ENCODE measurements at places on chromosomes 12 and 14.

GRCh38 chr12:109717390-109718357, 4.0 kb downstream of the FAM222A start:
- DNase-seq, result no peak

GRCh38 chr12:104360157-104360556, 56.6 kb downstream of the EID3 start:
- no peak for DNase-seq

GRCh38 chr14:83290447-83290846, 1756.8 kb upstream of the SEL1L start:
- DNase-seq, result no peak

DNA sequence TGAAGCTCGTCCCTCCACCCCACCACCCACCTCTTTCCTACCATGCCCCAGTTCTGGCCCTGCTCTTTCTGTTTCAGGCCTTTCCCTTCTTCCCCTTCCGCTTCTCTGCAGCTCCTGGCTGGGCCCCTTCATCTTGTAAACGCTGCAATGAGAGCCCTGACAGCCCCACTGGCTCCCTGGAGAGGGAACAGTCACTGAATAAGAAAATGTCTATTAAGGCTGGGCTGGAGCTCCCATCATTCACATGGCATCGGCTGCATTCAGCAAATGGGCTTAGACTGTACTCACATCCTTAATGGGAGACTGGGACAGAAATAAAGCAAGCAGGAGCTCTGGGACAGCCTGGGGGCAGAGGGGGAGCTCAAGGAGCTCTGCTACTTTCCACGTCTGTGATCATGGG, 45.2 kb upstream of the TUNAR start:
- DNase-seq, result no peak

GRCh38 chr12:106138357-106138632, 459 bp downstream of the NUAK1 start:
- no peak for DNase-seq

GRCh38 chr12:114696443-114697242, 12.7 kb upstream of the TBX3 start:
- no peak for DNase-seq

- DNase-seq, result no peak
Measured at GRCh38 chr14:44897845-44898151, 63.9 kb downstream of the KLHL28 start.

DNA sequence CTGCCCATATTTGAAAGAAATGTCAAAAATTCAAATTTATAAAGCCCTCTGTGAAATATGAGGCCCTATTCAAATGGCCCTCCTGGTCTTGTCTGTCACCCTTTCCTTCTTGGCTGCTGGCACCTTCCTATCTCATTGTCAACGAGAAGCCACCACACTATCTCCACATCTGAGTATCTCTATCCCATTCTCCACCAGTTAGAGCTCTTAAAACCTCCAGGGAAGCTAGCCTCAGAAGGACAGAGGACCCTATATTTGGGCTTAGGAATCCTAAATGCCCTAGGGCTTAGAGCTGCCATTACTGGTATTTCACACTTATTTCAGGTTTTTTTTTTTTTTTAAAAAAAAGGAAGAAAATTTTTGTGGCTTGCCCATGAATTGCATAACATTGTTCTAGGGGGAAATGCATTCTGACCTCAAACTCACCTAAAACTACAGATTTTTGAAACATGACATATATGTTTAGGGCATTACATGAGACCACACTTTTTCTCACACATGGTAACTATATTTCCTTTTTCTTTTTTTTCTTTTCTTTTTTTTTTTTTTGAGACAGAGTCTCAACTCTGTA, 25.0 kb downstream of the SLC25A21 start:
- no peak for DNase-seq

- no peak for DNase-seq
Measured at GRCh38 chr14:31879661-31880348, 197.3 kb upstream of the ARHGAP5 start.

DNA sequence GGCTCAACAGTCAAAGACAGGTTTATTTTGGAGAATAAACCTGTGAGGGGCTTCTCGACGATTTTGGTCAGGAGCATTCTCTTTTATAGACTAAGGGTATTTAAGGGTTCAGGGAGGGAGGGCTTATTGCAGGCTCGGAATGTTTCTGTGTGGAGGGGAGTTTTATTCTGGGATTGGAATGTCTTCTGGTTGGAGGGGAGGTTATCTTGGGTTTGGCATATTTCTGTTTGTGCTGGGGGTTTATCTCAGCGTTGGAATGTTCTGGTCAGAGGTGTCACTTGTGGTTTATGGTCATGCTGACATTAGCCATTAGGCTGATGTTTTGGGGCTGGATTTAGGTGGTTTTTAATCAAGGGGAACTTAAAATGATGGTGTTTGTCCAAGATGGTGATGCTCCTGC, 103.9 kb downstream of the SUDS3 start:
- no peak for DNase-seq

GRCh38 chr12:22536346-22536945, 7.9 kb downstream of the C2CD5 start:
- DNase-seq, result no peak

DNA sequence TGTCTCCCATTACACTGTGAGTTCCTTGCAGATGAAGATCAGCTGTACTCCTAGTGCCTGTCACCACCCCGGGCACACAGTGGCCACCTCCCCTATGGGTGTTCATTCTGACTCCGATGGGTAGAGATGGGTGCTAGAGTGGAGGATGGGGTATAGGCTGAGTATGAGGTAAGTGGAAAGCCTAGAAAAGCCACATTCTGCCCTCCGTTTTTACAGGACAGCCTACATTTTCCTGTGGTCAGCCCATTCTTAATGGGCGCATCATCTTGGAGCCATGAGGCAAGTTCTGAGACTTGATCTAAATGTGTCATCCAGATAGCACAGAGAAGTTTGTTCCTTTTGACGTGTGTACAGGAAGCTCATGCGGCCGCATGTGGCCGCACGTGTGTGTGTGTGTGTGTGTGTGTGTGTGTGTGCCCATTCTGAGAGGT, 166.7 kb upstream of the HIF1A start:
- DNase-seq, result peak; percentile 68

GRCh38 chr12:82650627-82651337, 35.9 kb upstream of the TMTC2 start:
- DNase-seq, result peak; percentile 61

DNA sequence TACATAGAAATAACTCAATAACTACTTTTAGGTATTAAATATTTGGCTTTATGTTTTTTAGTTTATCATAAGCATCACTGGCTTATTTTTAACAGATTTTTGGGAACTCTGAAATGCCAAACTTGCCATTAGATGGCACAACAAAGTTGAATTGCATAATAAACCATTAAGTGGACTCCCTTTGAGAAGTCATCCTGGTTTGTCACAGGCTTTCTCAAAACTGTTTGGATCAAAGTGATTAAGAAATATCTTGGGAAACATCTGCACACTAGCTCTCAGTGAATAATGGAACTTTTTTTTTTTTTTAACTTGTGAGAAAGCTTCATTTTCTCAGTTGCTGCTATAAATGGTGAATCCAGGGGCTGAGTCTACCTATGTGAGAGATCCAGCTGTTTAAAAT, 4.3 kb downstream of the SLC16A7 start:
- no peak for DNase-seq

DNA sequence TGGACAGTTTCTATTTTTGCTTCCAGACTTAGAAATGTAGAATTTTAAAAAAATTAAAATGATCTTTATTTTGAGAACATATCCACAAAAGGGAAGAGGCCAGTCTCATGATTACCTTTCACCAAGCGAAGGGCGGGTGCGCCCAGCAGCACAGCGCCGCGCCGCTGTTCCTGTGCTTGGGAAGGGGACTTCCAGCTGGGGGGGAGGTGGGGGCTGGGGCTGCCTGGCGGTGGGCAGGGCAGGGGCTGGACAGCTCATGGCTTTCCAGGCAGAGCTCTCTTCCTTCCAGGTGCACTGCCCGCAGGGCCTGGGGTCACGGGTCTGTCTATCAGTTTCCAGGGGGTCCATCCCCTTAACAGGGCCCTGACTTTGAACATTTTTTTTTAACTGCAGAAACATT, 199.9 kb downstream of the TTC7B start:
- DNase-seq, result no peak

DNA sequence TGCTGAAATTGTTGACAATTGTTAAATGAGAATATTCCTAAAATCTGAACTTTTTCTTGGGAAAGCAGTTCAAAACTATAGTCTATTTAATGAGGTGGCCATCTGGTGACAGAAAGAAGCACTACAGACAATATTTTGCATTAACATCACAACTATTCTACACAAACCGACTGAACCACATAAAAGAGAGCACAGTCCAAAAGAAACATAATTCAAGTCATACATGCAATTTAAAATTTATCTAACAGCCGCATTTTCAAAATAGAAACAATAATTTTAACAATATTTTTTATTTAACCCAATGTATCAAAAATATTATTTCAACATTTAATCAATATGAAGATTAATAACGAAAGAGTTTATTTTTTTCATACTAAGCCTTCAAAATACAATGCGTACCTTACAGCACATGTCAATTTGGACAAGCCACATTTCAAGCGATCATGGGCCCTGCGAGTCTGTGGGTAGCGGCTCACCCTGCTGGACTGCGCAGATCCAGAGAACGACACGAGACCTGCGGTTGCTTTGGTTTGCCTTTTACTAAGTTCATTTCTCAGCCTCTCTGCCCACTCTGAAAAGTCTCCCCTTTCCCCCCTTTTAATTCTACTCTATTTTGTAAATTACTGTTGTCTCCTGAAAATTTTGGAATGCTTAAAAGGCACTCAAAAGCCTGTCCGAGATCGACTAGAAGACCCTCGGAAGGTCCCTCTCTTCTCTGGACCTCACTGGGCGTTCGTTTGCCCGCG, 947 bp upstream of the LRRC9 start:
- DNase-seq, result peak; percentile 64

GRCh38 chr12:54988402-54989054, 4.0 kb upstream of the TESPA1 start:
- DNase-seq, result peak; percentile 33

- no peak for DNase-seq
Measured at GRCh38 chr12:122363782-122364181, 58.7 kb downstream of the CLIP1 start.

DNA sequence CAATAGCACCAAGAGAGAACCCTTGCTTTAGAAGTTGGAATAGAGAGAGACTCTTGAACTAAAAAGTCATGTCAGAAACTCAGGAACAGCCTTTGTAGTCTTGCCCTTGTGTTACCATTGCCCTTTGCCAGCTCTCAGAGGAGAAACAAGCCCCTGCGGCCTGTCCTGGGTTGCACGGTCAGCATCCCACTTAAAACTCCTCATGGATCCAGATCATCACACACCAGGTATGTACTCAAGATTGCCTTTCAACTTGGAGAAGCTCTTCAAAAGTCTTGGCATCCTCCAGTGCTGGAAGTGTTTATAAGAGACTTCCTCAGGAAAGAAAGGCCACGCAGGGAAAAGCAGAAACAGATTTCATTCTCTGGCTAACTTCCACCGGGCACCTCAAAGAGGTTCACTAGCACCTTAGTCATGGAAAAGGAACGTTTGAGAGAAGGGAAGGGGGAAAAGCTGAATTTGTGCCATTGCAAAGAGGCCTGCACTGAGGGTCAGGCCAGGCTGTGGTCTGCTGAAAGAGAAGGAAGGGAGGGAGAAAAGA, 594.2 kb downstream of the MED13L start:
- DNase-seq, result no peak
